Peyer's patch (tissue), 4 donors: ENCODE measurements at places on chromosomes 1 and 21. TPM values are rescaled to one million over a fixed set of nuclear protein-coding genes. Genes with fewer than 3 reads are reported as not detected.
A peak's percentile ranks its signal among the peaks of the same experiment; 100 is the strongest.

DNA sequence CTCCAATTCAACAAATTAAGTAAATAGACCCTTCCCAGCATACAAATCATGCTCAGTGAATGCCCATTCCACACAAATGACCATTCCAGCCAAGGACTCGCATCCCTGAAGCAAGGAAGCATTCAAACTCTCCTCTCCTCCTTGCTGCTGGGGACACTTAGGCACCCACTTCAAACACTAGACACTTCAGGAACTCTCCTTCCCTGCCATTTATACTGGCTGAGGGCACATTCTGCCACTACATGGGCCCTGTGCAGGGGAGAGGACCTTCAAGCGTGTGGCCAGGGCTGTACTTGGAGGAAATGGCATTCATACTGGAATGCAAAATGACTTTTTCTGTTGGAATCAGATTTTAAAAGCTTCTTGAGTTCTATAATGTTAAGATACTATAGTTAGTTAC is 22.3 kb downstream of the GJA5 start:
- no peaks in the 10 kb centered on the region for H3K36me3 ChIP-seq
- H3K4me3 ChIP-seq: no peak overlapping the region
- no peaks in the 10 kb centered on the region for H3K27me3 ChIP-seq

KIF26B gene
- total RNA-seq: 0.83 TPM

GRCh38 chr1:221335161-221336101 is 406.5 kb downstream of the DUSP10 start:
- DNase-seq: no peak
- H3K36me3 ChIP-seq: no peaks in the 10 kb centered on the region
- H3K27ac ChIP-seq: peak overlapping the region; percentile 67
- H3K4me1 ChIP-seq: no peaks in the 10 kb centered on the region

DNA sequence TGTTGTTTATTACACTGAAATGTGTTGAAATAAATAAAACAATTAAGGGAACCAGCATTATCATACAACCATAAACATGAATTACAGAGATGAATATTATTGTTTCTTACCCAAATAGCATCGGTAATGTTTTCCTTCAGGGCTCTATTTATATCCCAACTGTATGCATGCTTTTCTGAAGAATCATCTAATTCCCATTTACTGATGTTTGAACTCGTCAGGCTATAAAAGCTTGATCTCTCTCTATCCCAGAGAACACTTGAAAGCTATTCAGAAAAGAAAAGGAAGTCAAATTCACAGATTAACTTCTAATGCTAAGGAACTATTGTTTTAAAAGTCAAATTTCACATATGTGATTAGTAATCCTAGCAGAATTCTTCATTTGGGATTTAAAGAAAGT is 12.4 kb downstream of the NUP133 start:
- H3K27ac ChIP-seq: no peak overlapping the region
- no peaks in the 10 kb centered on the region for H3K36me3 ChIP-seq
- no peaks in the 10 kb centered on the region for H3K27me3 ChIP-seq
- DNase-seq: no peak

- H3K27me3 ChIP-seq: peaks cover 8% of the 10 kb centered on the region
- H3K27ac ChIP-seq: no peak overlapping the region
- no peak overlapping the region for H3K4me3 ChIP-seq
- DNase-seq: no peak
- peaks cover 12% of the 10 kb centered on the region for H3K4me1 ChIP-seq
- no peaks in the 10 kb centered on the region for H3K36me3 ChIP-seq
Measured at GRCh38 chr1:236400061-236400603, 6.0 kb downstream of the EDARADD start.

RASAL2 gene
- total RNA-seq: 27.2 TPM

RUNX3 gene
- 2.1 TPM for total RNA-seq

GRCh38 chr21:46410516-46410915 is 48.2 kb upstream of the DIP2A start:
- H3K4me1 ChIP-seq: no peaks in the 10 kb centered on the region
- H3K27ac ChIP-seq: no peak overlapping the region
- DNase-seq: no peak
- H3K27me3 ChIP-seq: no peaks in the 10 kb centered on the region
- H3K4me3 ChIP-seq: no peak overlapping the region
- H3K36me3 ChIP-seq: peaks cover 40% of the 10 kb centered on the region

- no peak overlapping the region for H3K4me3 ChIP-seq
- no peaks in the 10 kb centered on the region for H3K27me3 ChIP-seq
- DNase-seq: no peak
- H3K4me1 ChIP-seq: no peaks in the 10 kb centered on the region
- no peak overlapping the region for H3K27ac ChIP-seq
Measured at GRCh38 chr21:45742247-45742646, 98.7 kb downstream of the PCBP3 start.

GRCh38 chr21:17501107-17502006 is 11.5 kb upstream of the CXADR start:
- H3K27ac ChIP-seq: no peak overlapping the region
- no peak overlapping the region for H3K4me3 ChIP-seq
- no peaks in the 10 kb centered on the region for H3K4me1 ChIP-seq
- no peaks in the 10 kb centered on the region for H3K36me3 ChIP-seq
- no peak for DNase-seq

TDRD5 gene
- not detected for total RNA-seq

DNA sequence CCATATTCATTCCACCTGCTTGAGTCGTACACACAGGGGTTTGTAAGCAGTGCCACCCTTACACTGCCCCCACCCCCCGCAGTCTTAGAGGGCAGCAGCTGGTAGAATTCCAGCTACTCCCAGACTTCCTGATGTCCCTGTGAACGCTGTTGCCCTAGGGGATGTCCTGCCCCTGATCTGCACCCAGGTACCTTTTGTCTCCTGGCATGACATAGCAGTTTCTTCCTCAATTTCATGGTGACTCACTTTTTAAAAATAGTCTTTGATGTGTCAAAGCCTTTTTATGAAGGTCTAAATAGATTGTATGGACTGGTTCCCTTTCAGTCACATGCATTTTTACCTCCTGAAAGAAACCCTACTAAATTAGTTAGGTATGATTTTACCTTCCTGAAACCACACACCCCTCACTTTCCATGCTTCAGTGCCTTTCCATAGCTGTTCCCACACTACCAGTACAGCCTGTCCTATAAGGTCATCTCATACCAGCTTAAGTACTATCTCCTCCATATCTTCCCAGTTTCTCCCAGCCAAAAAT is 76.4 kb downstream of the ST3GAL3 start:
- H3K4me1 ChIP-seq: no peaks in the 10 kb centered on the region
- no peak for DNase-seq
- H3K27me3 ChIP-seq: no peaks in the 10 kb centered on the region

- no peak overlapping the region for H3K4me3 ChIP-seq
- H3K27ac ChIP-seq: no peak overlapping the region
- DNase-seq: no peak
Measured at GRCh38 chr1:182651339-182651724, 33.1 kb downstream of the RGS8 start.

DNA sequence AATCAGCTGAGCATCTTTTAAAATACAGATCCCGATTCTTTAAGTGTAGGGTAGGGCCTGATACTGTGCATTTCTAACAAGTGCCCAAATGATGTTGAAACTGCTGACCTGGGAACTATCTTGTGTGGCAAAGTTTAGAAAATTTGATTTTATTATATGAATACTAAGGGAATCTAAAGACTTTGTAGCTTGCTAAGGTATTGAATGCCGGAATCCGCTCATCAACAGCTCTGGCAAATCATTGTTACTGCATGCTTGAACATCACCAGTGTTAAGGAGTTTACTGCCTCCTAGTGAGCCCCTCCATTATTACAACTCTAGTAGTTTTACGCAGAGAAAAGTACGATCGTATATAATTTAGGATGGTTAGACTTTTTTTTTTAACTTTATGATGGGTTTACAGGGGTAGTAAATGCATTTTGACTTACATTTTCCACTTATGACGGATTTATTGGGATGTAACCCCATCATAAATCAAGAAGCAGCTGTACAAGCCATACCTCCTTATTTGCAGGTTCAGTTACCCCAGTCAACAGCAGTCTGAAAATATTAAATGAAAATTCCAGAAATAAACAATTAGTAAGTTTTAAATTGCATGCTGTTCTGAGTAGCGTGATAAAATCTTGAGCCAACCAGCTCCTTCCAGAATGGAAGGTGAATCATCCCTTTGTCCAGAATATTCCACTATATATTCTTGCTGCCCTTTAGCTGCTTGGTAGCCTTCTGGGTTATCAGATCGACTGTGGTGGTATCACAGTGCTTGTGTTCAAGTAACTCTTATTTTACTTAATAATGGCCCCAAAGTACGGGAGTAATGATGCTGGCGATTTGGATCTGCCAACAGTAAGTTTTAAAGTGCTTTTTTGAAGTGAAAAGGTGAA is 892 bp downstream of the TYW3 start:
- peak overlapping the region; percentile 70 for H3K4me3 ChIP-seq
- H3K27me3 ChIP-seq: no peaks in the 10 kb centered on the region
- H3K36me3 ChIP-seq: no peaks in the 10 kb centered on the region
- peaks cover 5% of the 10 kb centered on the region for H3K4me1 ChIP-seq
- peak; percentile 26 for DNase-seq

- DNase-seq: no peak
- H3K4me3 ChIP-seq: no peak overlapping the region
- no peak overlapping the region for H3K27ac ChIP-seq
- H3K36me3 ChIP-seq: no peaks in the 10 kb centered on the region
- no peaks in the 10 kb centered on the region for H3K27me3 ChIP-seq
- H3K4me1 ChIP-seq: no peaks in the 10 kb centered on the region
Measured at GRCh38 chr1:156135930-156136871, 17.2 kb upstream of the SEMA4A start.

DNA sequence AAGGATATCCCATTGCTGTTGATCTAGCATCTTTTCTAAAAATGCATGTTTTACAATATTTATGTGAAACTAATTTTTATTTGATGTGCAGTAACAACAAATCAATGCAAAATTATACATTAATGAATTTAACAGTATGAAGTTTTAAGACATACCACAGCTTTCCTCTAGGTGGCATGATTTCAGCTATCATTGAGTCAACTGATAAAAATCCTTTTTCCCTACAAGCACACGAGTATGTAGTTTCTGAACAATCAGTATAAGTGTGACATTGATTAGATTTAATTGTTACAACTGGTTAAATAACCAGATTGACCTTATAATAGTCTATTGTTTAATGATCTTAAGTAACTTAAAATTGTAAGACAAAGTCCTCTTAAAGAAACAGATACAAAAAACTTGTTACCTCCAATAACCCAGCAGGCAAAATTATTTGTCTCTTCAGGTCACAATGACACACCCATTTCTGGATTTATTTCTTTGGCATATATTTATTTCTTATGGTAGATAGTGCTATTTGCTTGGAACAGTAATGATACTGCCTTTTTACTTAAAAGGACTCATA is 5.8 kb upstream of the TGFB2 start:
- H3K27me3 ChIP-seq: no peaks in the 10 kb centered on the region
- H3K36me3 ChIP-seq: no peaks in the 10 kb centered on the region
- H3K4me1 ChIP-seq: no peaks in the 10 kb centered on the region
- no peak overlapping the region for H3K4me3 ChIP-seq
- no peak overlapping the region for H3K27ac ChIP-seq
- no peak for DNase-seq

UMODL1 gene
- total RNA-seq: 0.53 TPM

GRCh38 chr1:214002472-214002871 is 14.7 kb downstream of the PROX1 start:
- H3K4me3 ChIP-seq: no peak overlapping the region
- H3K27me3 ChIP-seq: no peaks in the 10 kb centered on the region
- H3K27ac ChIP-seq: no peak overlapping the region
- H3K36me3 ChIP-seq: no peaks in the 10 kb centered on the region

GRCh38 chr1:6299557-6300165 is 38.8 kb upstream of the GPR153 start:
- H3K36me3 ChIP-seq: no peaks in the 10 kb centered on the region
- H3K4me3 ChIP-seq: no peak overlapping the region
- DNase-seq: no peak
- H3K4me1 ChIP-seq: no peaks in the 10 kb centered on the region
- H3K27me3 ChIP-seq: no peaks in the 10 kb centered on the region

DNA sequence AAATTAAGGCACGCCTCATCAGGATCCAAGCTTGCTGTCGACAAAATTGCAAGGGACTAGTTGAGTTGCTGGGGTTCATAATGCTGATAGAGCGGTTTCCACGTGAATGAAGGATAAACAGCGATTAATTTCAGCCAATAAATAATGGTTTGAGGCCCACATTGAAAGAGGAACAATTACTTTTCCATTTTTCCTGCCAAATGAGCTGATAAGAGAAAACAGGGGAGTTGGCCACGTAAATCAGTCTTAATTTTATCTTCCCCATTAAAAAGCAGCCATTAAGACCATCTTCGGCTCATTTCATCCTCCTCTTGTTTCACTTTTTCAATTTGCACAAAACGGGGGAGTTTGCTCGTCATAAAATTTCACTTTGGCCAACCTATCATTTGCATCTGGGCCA is 235.5 kb upstream of the RRP15 start:
- no peak overlapping the region for H3K27ac ChIP-seq
- H3K36me3 ChIP-seq: no peaks in the 10 kb centered on the region
- no peaks in the 10 kb centered on the region for H3K4me1 ChIP-seq
- H3K27me3 ChIP-seq: no peaks in the 10 kb centered on the region

DNA sequence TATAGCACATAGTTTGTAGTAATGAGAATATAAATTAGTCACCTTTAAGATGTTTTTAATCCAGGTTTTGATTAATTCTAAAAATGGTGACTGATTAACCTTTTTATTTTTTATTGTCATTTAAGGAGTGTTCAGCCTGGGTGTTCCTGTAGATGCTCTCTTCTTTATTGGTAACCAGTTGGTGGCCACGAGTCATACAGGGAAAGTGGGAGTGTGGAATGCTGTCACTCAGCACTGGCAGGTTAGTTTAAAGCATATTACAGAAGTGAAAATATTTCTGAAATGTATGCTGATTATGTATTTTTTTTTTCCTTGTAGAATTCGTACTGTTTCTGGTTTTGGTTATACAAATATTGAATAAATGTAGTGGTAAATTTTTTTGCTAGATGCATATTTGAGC is 28.1 kb downstream of the KCTD3 start:
- H3K27me3 ChIP-seq: no peaks in the 10 kb centered on the region
- no peak overlapping the region for H3K4me3 ChIP-seq
- no peak overlapping the region for H3K27ac ChIP-seq
- DNase-seq: no peak

DNA sequence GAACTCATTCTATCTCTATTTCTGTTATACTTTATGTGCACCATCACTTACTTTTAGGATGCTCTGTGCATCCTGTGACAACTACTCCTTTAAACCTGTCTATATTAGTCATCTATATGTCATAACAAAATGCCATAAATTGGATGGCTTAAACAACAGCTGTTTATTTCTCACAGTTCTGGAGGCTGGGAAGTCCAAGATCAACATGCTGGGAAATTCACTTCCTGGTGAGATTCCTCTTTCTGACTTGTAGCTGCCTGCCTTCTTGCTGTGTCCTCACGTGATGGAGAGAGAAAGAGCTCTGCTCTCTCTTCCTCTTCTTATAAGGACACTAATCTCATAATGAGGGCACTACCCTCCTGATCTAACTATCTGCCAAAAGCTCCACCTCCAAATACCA is 62.3 kb upstream of the RCOR3 start:
- no peak for DNase-seq
- H3K36me3 ChIP-seq: no peaks in the 10 kb centered on the region
- H3K4me1 ChIP-seq: no peaks in the 10 kb centered on the region
- H3K4me3 ChIP-seq: no peak overlapping the region
- no peaks in the 10 kb centered on the region for H3K27me3 ChIP-seq
- no peak overlapping the region for H3K27ac ChIP-seq
